Stomach (tissue), 19 donors: ENCODE measurements at places on chromosomes 3 and 15. TPM values are rescaled to one million over a fixed set of nuclear protein-coding genes. Genes with fewer than 3 reads are reported as not detected.
A peak's percentile ranks its signal among the peaks of the same experiment; 100 is the strongest.

- no peaks in the 10 kb centered on the region for H3K36me3 ChIP-seq
- no peak overlapping the region for H3K4me3 ChIP-seq
- H3K27me3 ChIP-seq = no peaks in the 10 kb centered on the region
- DNase-seq = no peak
Measured at GRCh38 chr3:71380096-71380495, 203.4 kb downstream of the FOXP1 start.

The CMTM6 gene
- total RNA-seq = 133 TPM

- H3K27me3 ChIP-seq = no peaks in the 10 kb centered on the region
- peak overlapping the region; percentile 55 for H3K27ac ChIP-seq
- H3K36me3 ChIP-seq = no peaks in the 10 kb centered on the region
- H3K4me3 ChIP-seq = no peak overlapping the region
Measured at GRCh38 chr15:22952796-22953579, 27.2 kb downstream of the CYFIP1 start.

- no peak for DNase-seq
- H3K36me3 ChIP-seq = no peaks in the 10 kb centered on the region
- H3K27me3 ChIP-seq = no peaks in the 10 kb centered on the region
- no peak overlapping the region for H3K27ac ChIP-seq
- no peak overlapping the region for H3K4me3 ChIP-seq
Measured at GRCh38 chr3:180571831-180572598, 29.9 kb upstream of the TTC14 start.

DNA sequence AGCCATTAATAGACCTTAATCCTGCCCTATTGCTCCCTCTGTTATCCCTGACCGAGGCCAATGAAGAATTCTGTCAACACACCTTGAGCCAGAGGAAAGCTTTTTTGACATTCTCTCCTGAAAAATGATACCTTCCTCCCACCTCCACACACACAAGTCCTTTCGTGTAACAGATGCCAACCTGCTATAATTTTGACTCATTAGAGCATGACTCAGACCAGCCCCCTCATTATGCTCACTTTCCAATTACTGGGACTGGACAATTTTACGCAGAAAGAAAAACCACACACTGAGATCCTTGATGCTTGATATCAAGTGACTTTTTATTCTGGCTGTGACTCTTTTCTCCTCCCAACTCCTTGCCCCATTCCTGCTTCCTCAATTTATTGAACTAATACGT, 50.9 kb downstream of the LSAMP start:
- no peaks in the 10 kb centered on the region for H3K36me3 ChIP-seq
- H3K4me1 ChIP-seq = no peaks in the 10 kb centered on the region
- no peak overlapping the region for H3K27ac ChIP-seq
- no peaks in the 10 kb centered on the region for H3K27me3 ChIP-seq
- H3K4me3 ChIP-seq = no peak overlapping the region

GRCh38 chr3:111904376-111905241, 45.5 kb downstream of the PHLDB2 start:
- no peaks in the 10 kb centered on the region for H3K36me3 ChIP-seq
- no peaks in the 10 kb centered on the region for H3K27me3 ChIP-seq
- H3K4me3 ChIP-seq = no peak overlapping the region
- H3K4me1 ChIP-seq = peaks cover 10% of the 10 kb centered on the region

GRCh38 chr3:170734735-170735065, 135.3 kb downstream of the RPL22L1 start:
- no peaks in the 10 kb centered on the region for H3K27me3 ChIP-seq
- no peak overlapping the region for H3K4me3 ChIP-seq
- H3K36me3 ChIP-seq = no peaks in the 10 kb centered on the region
- H3K27ac ChIP-seq = no peak overlapping the region

DNA sequence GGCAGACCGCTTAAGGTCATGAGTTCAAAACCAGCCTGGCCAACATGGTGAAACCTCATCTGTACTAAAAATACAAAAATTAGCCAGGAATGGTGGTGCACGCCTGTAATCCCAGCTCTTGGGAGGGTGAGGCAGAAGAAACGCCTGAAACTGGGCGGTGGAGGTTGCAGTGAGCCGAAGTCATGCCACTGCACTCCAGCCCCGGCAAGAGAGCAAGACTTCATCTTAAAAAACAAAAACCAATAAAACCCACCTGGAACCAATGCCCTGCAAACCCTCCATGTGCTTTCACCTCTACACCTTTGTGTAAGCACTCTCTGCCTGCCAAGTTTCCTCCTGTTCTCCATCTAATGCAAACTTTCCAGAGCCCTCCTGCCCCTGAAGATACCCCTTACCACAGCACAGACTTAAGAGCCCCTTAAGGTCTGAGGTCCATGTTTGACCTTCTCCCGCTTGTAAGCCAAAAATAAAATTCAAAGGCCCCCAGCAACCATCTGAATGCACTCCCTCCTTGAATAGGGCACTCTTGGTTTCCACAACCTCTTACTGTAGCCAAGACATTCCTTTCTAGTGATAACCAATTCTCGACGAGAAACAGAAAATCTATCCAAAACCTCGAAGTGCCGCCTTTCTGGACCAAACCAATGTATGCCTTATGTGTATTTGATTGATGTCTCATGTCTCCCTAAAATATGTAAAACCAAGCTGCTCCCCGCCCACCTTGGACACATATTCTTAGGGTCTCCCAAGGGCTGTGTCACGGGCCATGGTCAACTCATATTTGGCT, 3.0 kb downstream of the RPL32 start:
- peaks cover 30% of the 10 kb centered on the region for H3K4me1 ChIP-seq
- H3K36me3 ChIP-seq = peaks cover 67% of the 10 kb centered on the region
- no peak for DNase-seq
- H3K4me3 ChIP-seq = peak overlapping the region; percentile 87
- no peak overlapping the region for H3K27ac ChIP-seq

The SLC2A2 gene
- total RNA-seq = not detected

The SPSB4 gene
- total RNA-seq = not detected

DNA sequence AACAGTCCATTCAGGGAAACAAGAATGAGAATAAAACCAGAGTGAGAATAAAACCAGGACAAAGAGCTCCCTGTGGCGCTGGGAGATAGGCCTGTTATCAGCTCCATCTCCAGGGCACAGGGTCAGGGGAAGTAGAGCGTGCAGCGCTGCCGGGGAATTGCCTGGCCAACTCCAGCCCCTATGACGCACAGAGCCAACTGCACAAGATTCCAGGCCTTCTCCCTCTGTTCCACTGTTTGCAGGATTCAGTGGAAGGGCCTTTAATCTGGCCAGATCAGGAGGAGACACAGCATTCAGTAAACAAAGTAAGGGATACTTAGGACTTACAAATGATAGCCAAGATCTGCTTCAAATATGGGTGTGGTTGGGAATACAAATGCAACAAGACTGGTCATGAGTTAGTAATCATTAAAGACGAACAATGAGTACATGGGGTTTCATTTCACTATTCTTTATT, 49.4 kb downstream of the ITGB5 start:
- peak; percentile 43 for DNase-seq
- H3K27ac ChIP-seq = peak overlapping the region; percentile 71
- H3K36me3 ChIP-seq = peaks cover 23% of the 10 kb centered on the region
- peaks cover 62% of the 10 kb centered on the region for H3K4me1 ChIP-seq
- H3K27me3 ChIP-seq = no peaks in the 10 kb centered on the region
- no peak overlapping the region for H3K4me3 ChIP-seq

The C3orf70 gene
- 33.5 TPM for total RNA-seq

The DZIP1L gene
- 41.9 TPM for total RNA-seq

The SIDT1 gene
- total RNA-seq = 35.6 TPM

GRCh38 chr15:57962887-57963286, 102.6 kb downstream of the ALDH1A2 start:
- DNase-seq = no peak
- H3K4me3 ChIP-seq = no peak overlapping the region
- no peaks in the 10 kb centered on the region for H3K4me1 ChIP-seq
- no peaks in the 10 kb centered on the region for H3K36me3 ChIP-seq
- H3K27ac ChIP-seq = no peak overlapping the region

GRCh38 chr3:42780892-42781700, 8.0 kb upstream of the CCDC13 start:
- no peaks in the 10 kb centered on the region for H3K27me3 ChIP-seq
- peaks cover 17% of the 10 kb centered on the region for H3K4me1 ChIP-seq
- DNase-seq = peak; percentile 88
- H3K36me3 ChIP-seq = peaks cover 39% of the 10 kb centered on the region

DNA sequence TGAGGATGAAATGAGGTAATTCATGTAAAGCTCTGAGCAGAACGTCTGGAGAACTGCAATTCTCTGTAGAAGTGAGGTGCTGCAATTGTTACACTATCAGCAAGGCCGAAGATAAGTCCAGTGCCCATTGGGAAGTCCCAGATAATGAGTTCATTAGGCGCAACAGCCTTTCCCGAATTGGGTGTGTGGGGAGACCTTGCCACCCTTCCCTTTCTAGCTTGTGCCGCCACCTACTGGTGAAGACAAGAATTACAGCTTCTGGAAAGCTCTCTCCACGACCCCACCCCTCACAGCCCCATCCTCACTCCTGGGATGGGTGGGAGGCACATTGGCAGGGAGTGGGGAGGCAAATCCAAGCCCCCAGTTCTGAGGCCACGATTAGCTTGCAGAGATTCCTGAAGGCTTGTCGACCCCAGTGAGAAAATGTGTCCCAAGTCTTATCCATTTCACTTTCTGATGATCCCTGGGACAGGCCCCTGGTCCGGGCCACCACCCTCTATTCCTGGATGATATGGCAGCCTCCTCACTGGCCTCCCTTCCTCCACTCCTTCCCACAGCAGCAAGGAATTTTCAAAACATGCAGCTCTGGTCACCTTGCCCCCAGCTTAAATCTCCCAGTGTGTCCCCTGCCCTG, 36.4 kb downstream of the FAM3D start:
- H3K27me3 ChIP-seq = peaks cover under 1% of the 10 kb centered on the region
- no peak overlapping the region for H3K4me3 ChIP-seq
- H3K36me3 ChIP-seq = peaks cover 13% of the 10 kb centered on the region
- peaks cover 33% of the 10 kb centered on the region for H3K4me1 ChIP-seq
- peak; percentile 85 for DNase-seq

The FOXL2NB gene
- not detected for total RNA-seq

DNA sequence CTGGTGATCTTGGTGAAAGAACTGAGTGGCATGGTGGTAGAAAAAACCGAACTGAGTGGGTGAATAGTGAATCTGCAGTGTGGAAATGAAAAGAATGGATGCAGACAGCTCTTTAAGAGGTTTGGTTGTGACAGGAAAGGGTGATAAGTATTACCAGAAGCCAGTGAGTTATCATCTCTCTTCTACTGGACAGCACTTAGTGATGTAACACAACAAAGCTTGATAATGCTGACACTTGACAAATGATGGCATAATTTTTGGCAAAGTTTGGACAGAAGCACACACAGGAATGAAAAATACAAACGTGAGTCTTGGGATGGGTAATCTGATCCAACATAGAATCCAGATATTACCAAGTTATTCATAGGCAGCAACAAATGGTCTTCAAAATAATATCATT, 112.2 kb downstream of the ISL2 start:
- no peaks in the 10 kb centered on the region for H3K36me3 ChIP-seq
- no peak for DNase-seq
- H3K4me1 ChIP-seq = no peaks in the 10 kb centered on the region
- no peaks in the 10 kb centered on the region for H3K27me3 ChIP-seq
- H3K4me3 ChIP-seq = no peak overlapping the region
- H3K27ac ChIP-seq = no peak overlapping the region

DNA sequence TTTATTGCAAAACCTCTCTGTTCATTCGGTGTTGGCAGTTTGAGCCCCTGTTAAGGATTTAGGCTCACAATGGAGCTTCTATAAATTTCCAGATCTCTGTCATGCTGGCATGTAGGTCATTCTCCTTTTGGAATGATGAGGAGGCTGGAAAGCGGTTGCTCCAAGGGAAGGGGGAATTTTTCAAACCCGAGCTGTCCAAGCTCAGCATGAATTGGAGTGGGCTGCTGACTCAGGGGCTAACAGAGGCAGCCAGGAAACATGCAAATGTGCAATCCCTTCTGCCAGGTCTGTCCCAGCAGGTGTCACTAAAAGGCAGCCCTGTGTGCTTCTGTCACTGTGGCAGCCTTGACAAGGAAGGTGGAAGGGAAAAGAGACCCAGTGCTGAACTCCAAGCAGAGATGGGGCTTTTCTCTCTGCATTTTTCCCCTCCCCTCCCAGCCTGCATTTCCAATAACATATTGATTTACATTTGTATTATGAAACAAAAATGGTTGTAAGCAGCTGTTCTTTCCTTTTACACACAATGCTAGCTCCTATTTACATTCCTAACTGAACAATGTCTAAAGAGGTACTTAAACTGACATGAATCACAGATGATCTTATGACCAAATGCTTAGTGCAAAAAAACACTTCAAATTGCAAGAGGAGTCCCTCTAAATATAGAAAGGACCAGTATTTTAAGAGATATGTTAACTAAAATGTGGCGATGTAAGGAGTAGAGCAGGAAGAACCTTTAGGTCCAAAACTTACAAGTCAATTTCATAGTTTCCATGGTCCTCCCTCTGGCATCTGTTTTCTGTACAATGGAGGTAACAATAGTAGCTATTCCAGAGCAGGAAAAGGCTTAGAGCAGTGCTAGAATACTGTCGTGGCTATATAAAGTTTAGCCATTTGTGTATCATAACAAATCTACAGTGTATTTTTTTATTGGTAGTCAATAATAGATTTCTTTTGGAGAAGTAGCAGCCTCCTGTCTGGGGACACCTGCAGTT, 84.5 kb upstream of the ATP10A start:
- H3K4me3 ChIP-seq = no peak overlapping the region
- H3K27ac ChIP-seq = no peak overlapping the region
- H3K4me1 ChIP-seq = no peaks in the 10 kb centered on the region
- H3K27me3 ChIP-seq = no peaks in the 10 kb centered on the region
- no peaks in the 10 kb centered on the region for H3K36me3 ChIP-seq
- DNase-seq = peak; percentile 27

GRCh38 chr15:91555312-91555711, 298.2 kb upstream of the SLCO3A1 start:
- H3K36me3 ChIP-seq = no peaks in the 10 kb centered on the region
- H3K27ac ChIP-seq = no peak overlapping the region
- no peaks in the 10 kb centered on the region for H3K27me3 ChIP-seq
- H3K4me3 ChIP-seq = no peak overlapping the region

The ADGRG7 gene
- not detected for total RNA-seq

The STAC gene
- total RNA-seq = not detected

GRCh38 chr3:55445551-55445950, 41.6 kb downstream of the WNT5A start:
- peaks cover 5% of the 10 kb centered on the region for H3K27me3 ChIP-seq
- H3K4me3 ChIP-seq = no peak overlapping the region
- H3K36me3 ChIP-seq = no peaks in the 10 kb centered on the region
- H3K4me1 ChIP-seq = no peaks in the 10 kb centered on the region

DNA sequence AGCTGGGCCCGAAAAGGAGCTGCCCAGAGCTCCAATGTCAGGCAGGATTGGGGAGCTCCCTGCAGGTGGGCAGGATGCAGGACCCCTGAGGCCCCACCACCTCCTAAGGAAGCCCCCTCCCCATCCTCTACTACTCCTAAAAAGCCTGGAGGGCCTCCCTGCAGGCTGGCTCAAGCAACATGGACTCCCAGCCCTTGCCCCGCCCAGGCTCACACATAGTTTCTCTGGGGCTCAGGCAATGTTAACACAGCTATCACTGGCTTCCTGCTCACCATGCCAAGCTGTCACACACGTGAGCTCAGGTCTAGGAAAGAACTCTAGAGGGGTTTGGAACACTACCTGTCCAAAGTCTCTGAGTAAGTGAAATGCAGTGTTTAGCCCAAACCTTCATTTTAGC, 65.4 kb upstream of the ZNF148 start:
- no peak overlapping the region for H3K4me3 ChIP-seq
- peaks cover 21% of the 10 kb centered on the region for H3K36me3 ChIP-seq
- H3K27ac ChIP-seq = peak overlapping the region; percentile 47
- DNase-seq = peak; percentile 84

- H3K4me3 ChIP-seq = no peak overlapping the region
- no peak for DNase-seq
- H3K27me3 ChIP-seq = no peaks in the 10 kb centered on the region
- no peak overlapping the region for H3K27ac ChIP-seq
- no peaks in the 10 kb centered on the region for H3K36me3 ChIP-seq
Measured at GRCh38 chr3:45258317-45258716, 32.2 kb upstream of the TMEM158 start.
